Calu3 (cell line): ENCODE measurements at places on chromosomes 16 and 17. TPM values are rescaled to one million over a fixed set of nuclear protein-coding genes. Genes with fewer than 3 reads are reported as not detected.

Gene PIK3R5
- total RNA-seq: not detected in 2 replicates

- DNase-seq: no peak
- no peak overlapping the region for H3K4me3 ChIP-seq
- peaks cover 89% of the 10 kb centered on the region for H3K27me3 ChIP-seq
- no peaks in the 10 kb centered on the region for H3K4me1 ChIP-seq
Measured at GRCh38 chr17:77933777-77934398, 24.6 kb upstream of the TNRC6C start.

DNA sequence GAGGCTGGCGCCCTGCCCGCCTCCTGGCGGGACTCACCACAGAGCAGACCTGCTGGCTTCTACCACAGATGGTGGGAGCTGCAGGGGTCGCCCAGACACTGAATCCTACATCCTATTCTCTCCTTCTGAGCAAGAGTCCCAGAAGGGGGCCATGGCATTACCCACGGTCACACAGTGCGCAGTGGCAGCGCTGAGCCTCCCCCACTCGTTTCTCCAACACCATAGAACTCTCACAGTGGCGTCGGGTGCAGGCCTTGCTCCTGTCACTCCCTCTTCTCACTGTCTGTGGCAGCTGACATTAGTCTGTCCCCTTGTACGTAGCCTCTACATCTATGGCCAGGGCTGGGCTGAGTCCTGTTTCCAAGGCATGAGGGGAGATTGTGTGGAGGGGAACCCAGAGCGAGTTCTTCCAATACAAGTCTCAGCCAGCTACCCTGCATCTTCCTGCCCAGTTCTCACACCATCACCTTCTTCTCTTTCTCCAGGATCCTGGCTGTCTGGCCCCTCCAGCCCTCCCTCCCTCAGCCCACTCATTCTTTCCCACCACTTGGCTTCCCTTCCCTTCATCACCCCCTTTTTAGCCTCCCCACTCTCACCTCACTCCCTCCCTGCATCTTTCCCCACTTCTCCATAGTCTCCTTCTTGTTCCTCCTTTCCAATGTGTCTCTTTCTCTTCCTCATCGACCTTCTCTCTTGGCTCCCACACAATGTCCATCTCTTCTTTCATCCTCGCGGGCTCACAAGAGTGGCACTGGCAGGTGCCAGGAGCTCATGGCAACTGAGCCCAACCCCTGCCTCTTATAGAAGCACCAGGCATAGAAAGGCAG, 5.9 kb downstream of the UBTF start:
- H3K36me3 ChIP-seq: peaks cover 80% of the 10 kb centered on the region
- H3K4me3 ChIP-seq: no peak overlapping the region
- peak overlapping the region; percentile 35 for H3K27ac ChIP-seq
- peaks cover 20% of the 10 kb centered on the region for H3K4me1 ChIP-seq
- no peaks in the 10 kb centered on the region for H3K27me3 ChIP-seq
- no peak for DNase-seq

- no peak overlapping the region for H3K4me3 ChIP-seq
- H3K27me3 ChIP-seq: peaks cover 95% of the 10 kb centered on the region
- peaks cover 7% of the 10 kb centered on the region for H3K4me1 ChIP-seq
Measured at GRCh38 chr16:87656328-87656727, 54.0 kb downstream of the JPH3 start.

DNA sequence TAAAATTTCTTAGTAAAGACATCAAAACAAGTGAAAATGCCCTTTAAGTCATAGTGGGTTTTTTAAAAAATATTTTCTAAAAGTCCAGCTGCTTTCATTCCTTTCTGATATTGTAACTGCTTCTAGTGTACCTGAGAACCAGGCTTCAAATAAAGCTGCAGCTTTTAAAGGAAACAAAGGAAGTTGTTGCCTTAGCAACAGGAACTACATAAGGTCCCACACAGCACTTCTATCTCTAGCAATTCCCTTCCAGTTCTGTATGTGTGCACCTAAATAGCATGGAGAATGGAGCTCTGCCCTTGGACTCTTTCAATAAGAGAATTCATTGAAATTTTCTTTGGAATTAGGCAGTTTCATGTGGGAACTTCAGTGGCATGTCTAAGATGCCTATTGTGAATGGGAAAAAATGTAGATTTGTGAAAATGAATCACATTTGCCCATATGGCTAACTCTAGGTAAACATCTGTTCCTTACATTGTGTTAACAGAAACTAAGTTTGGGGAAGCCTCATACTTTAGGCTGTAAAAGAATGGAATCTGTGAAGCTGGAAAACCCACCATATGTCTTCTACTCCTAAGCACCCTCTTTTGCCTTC, 206.4 kb downstream of the KIF2B start:
- no peak overlapping the region for H3K27ac ChIP-seq
- H3K4me1 ChIP-seq: no peaks in the 10 kb centered on the region
- H3K27me3 ChIP-seq: no peaks in the 10 kb centered on the region
- no peak for DNase-seq
- H3K36me3 ChIP-seq: no peaks in the 10 kb centered on the region

DNA sequence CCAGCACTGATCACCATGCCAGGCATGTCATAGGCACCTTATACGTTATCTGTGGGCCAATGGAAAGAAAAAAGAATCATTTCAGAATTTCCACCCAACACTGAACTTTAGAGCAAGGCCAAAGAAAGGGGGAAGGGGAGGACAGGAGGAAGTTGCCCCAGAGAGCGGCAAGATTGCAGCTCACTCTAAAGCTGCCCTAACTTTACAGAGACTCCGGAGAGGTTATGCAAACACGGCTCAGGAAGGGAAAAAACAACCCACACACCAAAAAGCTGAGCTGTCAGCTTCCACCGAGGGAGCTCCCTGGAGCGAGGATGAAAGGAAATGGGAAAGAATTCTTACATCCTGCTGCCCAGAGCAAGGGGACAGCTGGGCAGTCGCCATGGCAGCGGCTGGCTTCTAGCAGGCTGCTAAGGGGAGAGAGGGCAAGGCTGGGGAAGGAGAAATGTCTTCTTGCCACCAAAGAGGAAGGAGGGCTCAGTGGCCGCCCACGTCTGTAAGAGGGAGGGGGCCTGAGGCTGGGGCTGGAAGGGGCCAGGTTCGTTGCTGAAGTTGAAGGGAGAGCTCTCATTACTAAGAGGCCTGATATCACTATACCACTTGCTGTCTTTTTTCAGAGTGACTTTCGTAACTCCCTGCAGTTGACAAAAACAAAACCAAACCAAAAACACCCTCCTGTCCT, 18.2 kb downstream of the COTL1 start:
- no peak for DNase-seq
- H3K36me3 ChIP-seq: peaks cover 47% of the 10 kb centered on the region
- H3K27ac ChIP-seq: peak overlapping the region; percentile 45
- H3K4me1 ChIP-seq: peaks cover 62% of the 10 kb centered on the region
- H3K27me3 ChIP-seq: no peaks in the 10 kb centered on the region
- peak overlapping the region; percentile 20 for H3K4me3 ChIP-seq
